ENCODE measurements at places on chromosomes 7 and 10.

GRCh38 chr7:95376632-95377400, 19.4 kb downstream of the PON3 start:
- no peak for DNase-seq

GRCh38 chr10:122476333-122476695, 15.0 kb downstream of the HTRA1 start:
- no peak for DNase-seq

- DNase-seq = no peak
Measured at GRCh38 chr7:117862378-117862777, 10.9 kb downstream of the CTTNBP2 start.

- DNase-seq = no peak
Measured at GRCh38 chr10:84196083-84196482, 1.7 kb downstream of the CDHR1 start.

DNA sequence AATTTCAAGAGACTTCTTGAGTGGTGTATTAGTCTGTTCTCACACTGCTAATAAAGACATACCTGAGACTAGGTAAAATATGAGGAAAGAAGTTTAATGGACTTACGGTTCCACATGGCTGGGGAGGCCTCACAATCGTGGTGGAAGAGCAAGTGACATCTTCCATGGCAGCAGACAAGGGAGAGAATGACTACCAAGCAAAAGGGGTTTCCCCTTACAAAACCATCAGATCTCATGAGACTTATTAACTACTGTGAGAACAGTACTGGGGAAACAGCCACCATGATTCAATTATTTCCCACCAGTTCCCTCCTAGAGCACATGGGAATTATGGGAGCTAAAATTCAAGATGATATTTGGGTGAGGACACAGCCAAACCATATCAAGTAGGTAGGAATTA, 150.5 kb downstream of the PCDH15 start:
- no peak for DNase-seq

GRCh38 chr7:4133491-4134044, 548.5 kb upstream of the FOXK1 start:
- DNase-seq = no peak

Measured in stimulated activated CD4-positive, alpha-beta T cell treated with anti-CD3 and anti-CD28 coated beads, Interleukin-4, amount 100 ng/mL, for 4 hours (primary cell).